ENCODE measurements at places on chromosomes 12 and 14.
A peak's percentile ranks its signal among the peaks of the same experiment; 100 is the strongest.

DNA sequence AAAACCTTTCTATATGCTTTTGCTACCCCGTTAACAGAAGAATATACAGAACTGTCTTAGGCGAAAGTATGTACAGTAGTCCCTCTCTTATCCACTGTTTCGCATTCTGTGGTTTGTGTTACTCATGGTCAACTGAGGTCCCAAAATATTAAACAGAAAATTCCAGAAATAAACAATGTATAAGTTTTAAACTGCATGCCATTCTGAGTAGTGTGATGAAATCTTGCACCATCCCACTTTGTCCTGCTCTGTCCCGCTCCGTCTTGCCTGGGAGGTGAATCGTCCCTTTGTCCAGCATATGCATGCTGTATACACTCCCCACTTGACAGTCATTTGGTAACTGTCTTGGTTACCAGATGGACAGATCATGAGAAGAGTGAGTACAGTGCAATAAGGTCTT, 70.1 kb upstream of the STRN3 start:
- DNase-seq, result peak; percentile 60

GRCh38 chr12:81888106-81888740, 129.1 kb upstream of the PPFIA2 start:
- no peak for DNase-seq

- peak; percentile 48 for DNase-seq
Measured at GRCh38 chr12:6827982-6828780, at the start of gene P3H3. P3H3 (plus strand) TSS chr12:6828407; CDS start chr12:6828441, 34 bp downstream.

- DNase-seq, result no peak
Measured at GRCh38 chr14:83744224-83744623, 1785.7 kb upstream of the FLRT2 start.

GRCh38 chr12:64103825-64104740, 118.0 kb downstream of the KICS2 start:
- DNase-seq, result peak; percentile 89

GRCh38 chr14:33792009-33792719, 158.7 kb downstream of the EGLN3 start:
- no peak for DNase-seq

GRCh38 chr12:24822121-24822899, 126.6 kb downstream of the BCAT1 start:
- DNase-seq, result peak; percentile 55

DNA sequence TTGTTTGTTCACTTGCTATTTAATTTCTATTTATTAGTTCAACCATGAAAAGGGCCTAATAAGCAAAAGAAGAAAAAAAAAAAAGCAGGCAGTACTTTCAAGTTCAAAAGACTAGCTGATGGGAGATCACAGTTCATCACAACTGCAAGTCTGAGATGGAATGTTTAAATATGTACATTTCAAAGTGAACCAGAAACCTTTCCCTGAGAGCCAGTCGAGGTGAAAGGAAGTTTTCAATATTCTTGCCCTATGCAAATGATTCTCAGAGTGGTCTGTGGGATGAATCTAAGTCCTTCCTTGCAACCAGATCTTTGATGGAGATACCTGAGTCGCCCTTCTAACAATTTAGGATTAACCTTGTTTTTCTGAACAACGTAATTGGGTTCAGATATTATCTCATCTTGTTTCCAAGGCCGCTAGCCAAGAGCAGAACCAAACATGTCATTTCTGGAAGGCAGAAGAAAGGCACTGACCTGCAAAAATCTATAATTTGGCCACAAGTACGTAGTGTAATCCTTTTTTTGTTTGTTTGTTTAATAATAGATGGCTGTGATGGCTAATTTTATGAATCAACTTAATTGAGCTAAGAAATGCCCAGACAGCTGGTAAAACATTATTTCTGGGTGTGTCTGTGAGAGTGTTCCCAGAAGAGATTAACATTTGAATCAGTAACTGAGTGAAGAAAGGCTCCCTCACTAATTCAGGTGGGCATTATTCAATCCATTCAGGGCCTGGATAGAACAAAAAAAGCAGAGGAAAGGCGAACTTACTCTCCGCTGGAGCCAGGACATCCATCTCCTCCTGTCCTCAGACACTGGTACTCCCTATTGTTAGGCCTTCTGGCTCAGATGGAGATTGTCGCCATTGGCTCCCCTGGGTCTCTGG, 171.1 kb upstream of the TMPO start:
- no peak for DNase-seq

DNA sequence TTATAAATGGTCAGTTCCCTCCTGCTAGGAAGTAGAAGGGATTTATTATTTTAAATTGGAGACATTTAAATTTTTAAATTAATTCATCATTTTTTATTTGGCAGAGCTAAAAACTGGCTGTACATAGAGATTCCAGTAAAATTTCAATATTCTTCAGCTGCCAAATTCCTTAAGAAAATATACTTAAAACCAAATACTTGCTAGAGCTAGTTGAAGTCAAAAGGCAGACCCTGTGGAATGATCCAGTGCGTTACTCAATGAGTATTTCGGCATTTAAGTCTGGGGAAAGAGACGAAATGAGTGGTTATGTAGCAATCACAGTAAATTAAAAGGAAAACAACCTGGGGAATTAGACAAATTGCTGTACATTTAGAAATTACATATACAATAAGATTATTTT, 1104.7 kb downstream of the SLC6A15 start:
- no peak for DNase-seq

DNA sequence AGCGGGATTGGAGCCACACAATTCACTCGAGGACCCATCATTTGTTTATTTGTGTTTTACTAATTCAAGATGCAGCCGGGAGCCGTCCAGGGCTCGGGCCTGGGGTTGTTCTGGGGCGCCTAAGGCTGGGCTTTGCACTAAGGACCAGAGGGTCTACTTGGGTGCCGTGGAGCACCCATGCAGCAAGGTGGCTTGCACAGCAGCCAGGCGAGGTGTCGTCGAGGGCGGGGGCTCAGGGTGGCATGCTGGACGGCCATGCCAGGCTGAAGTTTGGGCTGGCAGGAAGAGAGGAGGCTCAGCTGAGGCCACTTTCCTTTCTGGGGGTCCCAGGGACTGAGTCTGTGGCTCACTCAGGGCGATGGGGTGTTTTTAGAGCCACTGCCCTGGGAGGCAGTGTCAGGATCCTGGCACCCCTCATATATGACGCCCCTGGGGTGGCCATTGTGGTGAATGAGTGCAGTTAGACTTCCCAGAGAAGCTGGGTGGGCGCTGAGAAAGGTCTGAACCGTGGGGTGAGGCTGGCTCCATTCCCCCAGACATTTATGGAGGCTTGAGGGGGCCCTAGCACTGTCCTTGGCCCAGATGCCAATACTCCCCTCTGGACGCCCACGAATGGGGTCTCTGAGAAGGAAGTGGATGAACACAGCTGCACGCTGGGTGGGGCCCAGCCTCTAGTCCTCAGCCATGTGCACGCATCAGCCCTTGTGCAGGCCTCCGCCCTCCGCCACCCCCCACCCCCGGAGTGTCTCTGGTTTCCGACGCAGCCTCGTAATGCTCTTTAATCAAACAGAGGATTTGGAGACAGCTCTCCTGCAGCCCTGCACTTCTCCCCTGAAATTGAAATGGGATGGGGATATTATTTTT, 11.3 kb downstream of the MEG3 start:
- no peak for DNase-seq

DNA sequence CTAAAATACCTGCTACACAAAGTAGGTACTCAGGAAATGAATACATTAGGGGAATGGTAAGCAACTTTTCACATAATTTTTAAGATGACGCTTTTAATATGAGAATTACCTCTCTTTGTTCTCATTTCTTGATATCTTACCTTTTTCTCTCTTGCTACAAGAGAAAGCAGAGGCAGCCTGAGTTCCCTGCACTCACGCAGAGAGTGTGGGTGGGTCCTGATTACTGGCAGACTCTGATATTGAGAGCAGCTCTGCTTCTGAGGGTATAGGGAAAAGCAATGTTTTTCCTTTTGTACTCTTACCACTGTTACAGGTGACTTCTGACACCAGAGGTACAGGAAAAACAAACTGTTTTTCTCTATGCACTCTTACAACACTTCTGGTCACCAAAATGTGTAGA, 420.2 kb upstream of the TMTC1 start:
- DNase-seq, result no peak

GRCh38 chr14:55450124-55450523, 9.7 kb upstream of the TBPL2 start:
- no peak for DNase-seq

- DNase-seq, result peak; percentile 99
Measured at GRCh38 chr12:46556819-46557524, 184.4 kb upstream of the SLC38A2 start.

- no peak for DNase-seq
Measured at GRCh38 chr12:97751704-97752103, 289.1 kb downstream of the RMST start.

DNA sequence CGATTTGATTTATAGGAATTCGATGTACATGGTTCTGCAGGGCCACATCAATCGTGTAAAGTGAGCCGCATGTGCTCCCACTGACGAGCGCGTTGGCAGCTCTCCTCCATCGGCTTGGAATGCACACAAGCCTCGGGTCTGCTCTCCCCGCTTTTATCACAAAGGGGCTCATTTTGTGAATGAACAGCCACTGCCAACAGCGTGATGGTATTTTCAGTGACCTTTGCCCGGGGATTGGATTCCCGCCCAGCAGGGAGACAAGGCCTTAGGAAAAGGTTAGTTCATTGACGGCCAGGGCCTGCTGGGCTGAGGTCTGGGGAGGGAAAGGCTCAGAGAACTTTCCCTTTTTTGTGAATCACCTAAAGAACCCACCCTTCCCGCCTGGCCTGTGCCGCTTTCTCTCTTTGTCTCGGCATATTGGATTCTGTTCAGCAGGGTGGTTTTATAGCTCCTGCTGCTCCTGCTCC, 232.1 kb downstream of the MSRB3 start:
- DNase-seq, result no peak

- DNase-seq, result peak; percentile 10
Measured at GRCh38 chr12:71045781-71046180, 112.0 kb downstream of the TSPAN8 start.

DNA sequence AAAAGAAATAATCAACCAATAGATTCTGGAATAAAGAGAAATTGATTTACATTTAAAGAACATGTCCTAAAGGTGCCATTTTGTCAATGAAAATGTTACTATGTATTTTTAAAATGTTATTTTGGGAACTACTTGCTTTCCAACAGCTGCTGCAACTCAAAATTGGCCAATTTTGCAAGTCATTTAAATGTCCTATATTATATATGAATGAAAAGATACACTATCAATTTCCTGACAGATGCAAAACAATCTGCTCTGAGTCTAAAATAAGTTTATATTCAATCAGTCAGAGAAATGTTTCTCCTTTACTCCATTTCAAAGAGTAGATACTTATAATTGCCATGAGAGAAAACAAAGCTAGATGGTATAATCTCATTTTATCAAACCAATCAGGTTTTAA, 247.2 kb downstream of the ACSS3 start:
- DNase-seq, result no peak

- no peak for DNase-seq
Measured at GRCh38 chr12:112584266-112584722, 165.5 kb downstream of the PTPN11 start.

DNA sequence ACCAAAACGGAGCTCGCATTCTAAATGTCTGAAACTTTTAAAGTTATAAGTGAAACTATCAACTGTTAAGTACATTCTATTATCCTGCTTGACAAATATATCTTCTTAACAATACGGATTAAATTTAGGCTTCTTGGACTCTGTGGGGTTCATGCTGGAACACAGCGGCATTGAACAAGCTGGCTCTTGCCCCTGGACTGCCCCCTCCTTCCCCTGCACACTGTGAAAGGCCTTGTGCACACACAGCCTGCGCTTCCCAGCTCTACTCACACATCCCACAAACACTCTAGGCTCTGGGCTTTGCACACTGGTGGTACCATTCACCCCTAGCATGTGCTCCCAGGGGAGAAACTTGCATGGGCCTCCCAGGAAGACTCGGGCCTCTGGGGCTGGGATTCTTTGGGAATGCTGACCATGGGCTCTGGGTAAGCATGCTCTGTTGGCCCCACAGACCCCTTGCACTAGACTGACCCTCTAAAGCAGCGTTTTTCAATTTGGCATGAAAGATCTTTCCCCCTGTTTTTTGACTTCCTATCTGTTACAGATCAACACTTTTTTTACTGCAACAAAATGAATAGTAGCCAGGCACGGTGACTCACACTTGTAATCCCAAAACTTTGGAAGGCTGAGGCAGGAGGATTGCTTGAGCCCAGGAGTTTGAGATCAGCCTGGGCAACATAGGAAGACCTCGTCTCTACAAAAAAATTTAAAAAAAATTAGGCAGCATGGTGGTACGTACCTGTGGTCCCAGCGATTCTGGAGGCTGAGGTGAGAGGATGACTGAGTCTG, 96.2 kb upstream of the CPM start:
- peak; percentile 61 for DNase-seq

GRCh38 chr14:77917491-77918201, 117.7 kb downstream of the ADCK1 start:
- no peak for DNase-seq

- no peak for DNase-seq
Measured at GRCh38 chr14:54451121-54451601, 10.0 kb upstream of the CNIH1 start.

- no peak for DNase-seq
Measured at GRCh38 chr14:21227981-21228380, 41.3 kb downstream of the HNRNPC start.

- DNase-seq, result no peak
Measured at GRCh38 chr14:67892466-67893100, 73.0 kb downstream of the RAD51B start.

DNA sequence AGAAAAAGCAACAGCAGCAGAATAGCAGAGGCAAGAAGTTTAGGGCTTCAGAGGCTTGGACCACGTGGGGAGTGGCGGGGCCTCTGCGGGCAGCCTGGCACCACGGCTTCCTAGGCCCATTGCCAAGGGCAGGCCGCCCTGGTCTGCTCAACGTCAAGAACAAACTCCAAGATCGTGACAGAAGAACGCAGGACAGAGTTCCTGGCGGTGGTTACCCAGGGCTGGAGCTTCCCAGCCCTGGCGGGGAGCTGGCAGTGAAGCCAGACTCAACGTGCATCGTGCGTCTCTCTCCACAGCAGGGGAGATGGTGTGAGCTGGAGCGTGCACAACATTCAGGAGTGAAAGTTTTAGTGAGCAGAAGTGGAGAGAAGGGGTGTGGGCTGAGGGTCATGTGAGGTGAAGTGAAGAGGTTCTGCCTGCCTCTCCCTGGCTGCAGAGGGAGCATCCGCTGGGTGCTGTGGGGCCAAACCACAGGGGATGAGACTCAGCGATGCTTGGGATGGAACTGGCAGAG, 13.9 kb upstream of the CACNA2D4 start:
- no peak for DNase-seq

GRCh38 chr14:73851000-73851399, 631 bp upstream of the PTGR2 start:
- peak; percentile 91 for DNase-seq

DNA sequence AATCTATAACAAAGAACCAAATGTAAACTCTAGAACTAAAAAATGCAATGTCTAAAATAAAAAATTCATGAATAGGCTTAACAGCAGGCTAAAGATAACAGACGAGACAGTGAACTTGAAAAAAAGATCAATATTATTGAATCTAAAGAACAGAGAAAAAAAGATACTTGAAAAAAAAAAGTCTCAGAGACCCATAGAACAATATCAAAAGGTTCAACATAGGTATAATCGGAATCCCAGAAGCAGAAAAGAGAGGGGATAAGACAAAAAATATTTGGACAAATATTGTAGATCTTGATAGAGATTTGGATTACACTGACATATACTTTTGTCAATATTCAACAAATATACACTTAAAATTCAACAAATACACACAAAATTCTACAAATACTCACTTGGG, 56.6 kb downstream of the TC2N start:
- no peak for DNase-seq
